ENCODE measurements at places on chromosomes 16 and 17.

DNA sequence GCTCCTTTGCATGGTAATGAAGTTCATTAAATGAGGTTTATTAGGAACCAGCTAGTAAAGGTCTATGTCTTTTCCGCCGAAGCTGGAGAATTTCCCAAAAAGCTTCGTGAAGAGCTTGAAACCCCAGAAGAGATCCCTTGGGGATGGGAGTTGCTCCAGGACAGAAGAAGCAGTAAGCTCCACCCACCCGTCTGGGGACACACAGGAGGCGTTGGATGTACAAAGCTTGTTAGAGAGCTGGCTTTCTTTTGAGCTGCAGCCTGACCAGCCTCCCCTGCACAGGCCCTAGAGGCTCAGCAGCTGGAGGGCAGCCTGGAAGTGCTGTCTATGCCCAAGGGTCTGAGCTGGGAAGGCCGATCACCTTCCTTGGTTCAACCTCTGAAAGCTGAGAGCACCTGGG lies 147.4 kb upstream of the SDK2 start:
- no peak for DNase-seq

DNA sequence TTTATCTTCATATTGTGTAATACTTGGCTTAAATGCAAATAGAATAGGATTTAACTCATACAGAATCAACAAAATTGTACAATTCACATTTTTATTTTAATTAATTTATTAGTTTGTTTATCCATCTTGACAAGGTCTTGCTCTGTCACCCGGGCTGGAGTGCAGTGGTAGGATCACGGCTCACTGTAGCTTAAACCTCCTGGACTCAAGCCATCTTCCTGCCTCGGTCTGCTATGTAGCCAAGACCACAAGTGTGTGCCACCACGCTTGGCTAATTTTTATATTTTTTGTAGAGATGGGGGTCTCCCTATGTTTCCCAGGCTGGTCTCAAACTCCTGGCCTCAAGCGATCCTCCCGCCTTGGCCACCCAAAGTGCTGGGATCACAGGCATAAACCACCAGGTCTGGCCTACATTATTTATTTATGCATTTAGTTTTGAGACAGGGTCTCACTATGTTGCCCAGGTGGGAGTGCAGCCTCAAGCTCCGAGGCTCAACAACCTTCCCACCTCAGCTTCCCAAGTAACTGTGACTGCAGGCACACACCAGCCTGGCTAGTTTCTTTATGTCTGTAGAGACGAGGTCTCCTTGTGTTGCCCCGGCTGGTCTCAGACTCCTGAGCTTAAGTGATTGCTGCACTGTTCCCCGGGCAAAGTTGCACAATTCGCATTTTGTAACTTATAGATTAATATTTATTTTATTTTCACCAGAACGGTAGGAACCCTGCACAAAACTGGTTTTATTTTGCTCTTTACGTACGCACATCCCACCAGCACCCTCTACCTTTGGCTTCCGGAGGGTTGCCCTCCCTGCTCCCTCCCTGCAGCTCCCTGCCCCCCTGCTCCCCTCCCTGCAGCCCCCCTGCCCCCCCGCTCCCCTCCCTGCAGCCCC lies 4.9 kb downstream of the DPEP1 start:
- no peak for DNase-seq

DNA sequence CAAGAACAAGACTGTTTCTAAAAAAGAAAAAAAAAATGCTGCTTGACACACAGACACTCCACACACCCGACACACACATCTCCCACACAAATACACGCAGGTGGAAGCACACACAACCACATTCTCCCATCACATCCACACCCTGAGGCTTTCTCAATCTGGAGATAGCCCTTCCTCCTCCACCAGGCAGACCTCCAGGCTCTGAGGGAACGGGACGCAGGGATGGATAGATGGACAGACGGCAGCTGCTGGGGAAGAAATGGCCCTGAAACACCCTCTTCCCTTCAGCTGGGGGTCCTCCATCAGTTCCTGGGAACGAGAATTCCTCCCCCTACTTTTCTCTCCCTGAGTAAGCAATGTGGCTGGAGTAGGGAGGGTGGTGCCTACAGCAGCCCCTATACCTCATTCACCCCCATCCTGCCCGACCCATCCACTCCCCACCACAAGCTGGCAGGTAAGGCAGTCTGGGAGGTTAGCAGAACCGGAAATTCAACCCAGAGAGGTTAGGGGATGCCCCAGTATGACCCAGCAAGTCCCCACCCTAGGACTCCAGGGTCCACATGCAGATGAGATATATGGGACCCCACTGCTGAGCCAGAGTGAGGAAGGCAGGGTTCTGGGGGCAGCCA lies 4.1 kb upstream of the LITAFD start:
- DNase-seq, result no peak

GRCh38 chr17:41781404-41782110 lies 5.0 kb downstream of the JUP start:
- DNase-seq, result no peak

DNA sequence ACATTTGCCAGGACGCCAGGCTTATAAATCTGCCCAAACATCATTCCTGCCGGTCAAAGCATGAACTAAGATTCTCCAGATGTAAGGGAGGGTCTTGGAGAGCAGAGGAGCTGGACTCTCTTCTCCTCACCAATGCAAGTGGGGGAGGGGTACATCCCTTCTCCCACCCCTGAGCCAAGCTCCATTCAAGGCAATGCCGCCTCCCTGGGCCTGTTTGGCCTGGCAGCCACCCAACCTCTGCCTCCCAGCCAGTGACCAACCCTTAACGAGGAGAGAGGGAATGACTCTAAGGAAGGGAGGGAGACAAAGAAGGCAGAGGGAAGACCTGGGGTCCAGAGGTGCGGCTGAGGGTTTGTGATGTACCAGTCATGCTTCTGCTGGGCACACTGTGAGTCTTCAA lies 13.8 kb downstream of the C17orf50 start:
- no peak for DNase-seq

- no peak for DNase-seq
These were observed 183.1 kb downstream of the C16orf95 start for GRCh38 chr16:87133966-87134627.

DNA sequence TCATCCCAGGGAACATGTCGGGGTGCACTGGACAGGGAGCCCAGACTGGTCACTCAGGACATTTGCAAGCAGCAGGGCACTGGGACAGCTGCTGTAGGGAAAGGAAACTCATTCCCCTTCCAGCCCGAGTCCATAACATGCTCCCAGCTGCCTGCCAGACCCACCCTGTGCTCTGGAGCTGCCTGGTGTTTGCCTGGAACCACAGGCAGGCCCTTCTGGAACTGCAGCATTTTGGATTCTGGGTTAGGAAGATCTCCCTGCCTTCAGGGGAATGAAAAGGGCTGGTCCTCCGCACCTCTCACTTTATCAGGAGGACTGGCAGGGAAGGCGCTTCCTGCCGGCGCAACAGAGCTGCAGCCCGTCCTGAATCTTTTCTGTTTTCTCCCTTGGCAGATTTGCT lies 41.2 kb downstream of the MEAK7 start:
- DNase-seq, result no peak

- peak; percentile 81 for DNase-seq
These were observed 93.8 kb upstream of the PLEKHM1 start for GRCh38 chr17:45584092-45585036.

DNA sequence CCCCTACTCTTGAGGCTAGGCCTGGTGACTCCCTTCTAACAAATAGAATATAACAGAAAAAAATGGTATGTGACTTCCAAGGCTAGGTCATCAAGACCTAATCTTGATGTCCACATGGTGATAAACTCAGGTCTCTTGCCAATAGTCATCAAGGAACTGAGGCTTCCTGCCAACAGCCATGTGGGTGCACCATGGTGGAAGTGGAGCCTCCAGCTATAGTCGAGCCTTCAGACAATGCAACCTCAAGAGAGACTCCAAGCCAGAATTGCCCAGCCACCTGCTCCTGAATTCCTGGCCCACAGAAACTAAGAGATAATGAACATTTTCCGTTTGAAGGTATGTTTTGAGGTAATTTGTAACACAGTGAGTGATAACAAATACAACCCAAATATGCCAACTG lies 55.9 kb upstream of the SREBF1 start:
- DNase-seq, result no peak

DNA sequence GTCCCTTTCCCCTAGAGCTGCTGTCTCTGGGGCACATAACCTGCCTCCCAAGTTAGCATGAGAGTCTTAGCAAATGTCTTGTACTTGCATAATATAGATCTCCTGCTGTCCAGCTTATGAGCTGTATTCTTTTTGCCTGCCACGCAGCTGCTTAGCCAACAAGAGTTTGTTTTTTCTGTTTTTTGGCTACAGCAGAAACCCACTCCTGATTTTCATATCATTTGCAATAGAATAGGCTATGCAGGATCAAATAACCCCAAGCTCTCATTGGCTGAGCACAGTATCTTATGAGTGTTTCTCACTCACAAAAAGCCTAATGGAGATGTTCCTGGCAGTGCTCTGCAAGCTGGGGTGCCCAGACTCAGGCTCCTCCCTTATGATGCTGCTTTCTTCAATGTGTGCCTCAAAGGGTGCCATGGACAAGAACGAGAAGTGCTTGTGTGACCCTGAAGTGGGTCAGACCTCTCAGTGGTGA lies 23.1 kb downstream of the B9D1 start:
- no peak for DNase-seq

- DNase-seq, result no peak
These were observed 470.6 kb upstream of the CDH5 start for GRCh38 chr16:65895906-65896305.

GRCh38 chr16:66847533-66848067 lies 3.4 kb downstream of the CA7 start:
- no peak for DNase-seq

All from Caki2 (cell line).